ENCODE measurements at places on chromosomes 1 and 21.

DNA sequence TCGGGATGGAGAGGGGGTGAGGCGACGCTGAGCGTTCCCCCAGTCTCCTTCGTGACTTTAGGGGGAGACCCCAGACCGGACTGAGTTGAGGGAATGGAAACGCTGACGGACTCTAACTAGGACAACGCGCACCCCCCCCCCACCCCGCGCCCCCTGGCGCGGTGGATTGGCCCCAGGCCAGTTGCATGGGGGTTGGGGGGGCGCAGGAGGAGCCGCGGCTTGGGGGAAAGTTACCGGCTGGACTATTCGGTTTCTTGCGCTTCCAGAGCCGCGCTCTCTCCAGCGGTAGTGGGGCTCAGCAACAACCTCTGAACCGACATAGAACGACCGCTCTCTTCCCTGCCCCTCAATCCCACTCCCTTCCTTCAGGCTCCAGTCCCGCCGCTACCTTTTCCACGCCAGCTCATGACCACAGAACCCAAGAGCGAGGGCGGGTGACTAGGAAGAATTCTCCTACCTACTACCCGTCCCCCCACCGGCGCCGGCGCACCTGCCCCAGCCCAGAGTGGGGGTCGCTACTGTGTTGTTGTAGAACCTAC is 694 bp downstream of the ZBTB7B start:
- DNase-seq = peak; percentile 21

GRCh38 chr1:82032068-82032467 is 231.3 kb downstream of the ADGRL2 start:
- DNase-seq = no peak

GRCh38 chr1:20265250-20265649 is 25.4 kb upstream of the VWA5B1 start:
- DNase-seq = no peak

- peak; percentile 75 for DNase-seq
Measured at GRCh38 chr1:220879509-220880361, 492 bp downstream of the HLX start.

DNA sequence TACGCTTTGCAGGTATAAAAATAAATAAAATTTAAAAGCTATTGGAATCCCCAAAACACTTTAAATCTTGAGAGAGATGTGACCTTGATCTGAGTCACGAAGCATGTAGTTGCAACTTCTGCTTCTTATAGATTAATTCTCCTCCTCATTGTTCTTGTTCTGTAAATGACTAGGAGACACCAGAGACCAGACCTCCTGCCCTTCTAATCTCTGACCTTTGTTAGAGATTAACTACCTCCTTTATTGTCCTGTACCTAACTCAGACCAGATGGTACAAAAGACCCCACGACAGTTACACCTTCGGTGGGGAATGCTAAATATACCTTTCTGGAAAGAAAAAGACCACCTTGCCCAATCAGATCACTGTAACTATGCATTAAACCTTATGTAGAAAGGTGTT is 76.9 kb upstream of the NEK2 start:
- DNase-seq = no peak

GRCh38 chr1:188194916-188195315 is 1366.2 kb downstream of the PLA2G4A start:
- DNase-seq = no peak

DNA sequence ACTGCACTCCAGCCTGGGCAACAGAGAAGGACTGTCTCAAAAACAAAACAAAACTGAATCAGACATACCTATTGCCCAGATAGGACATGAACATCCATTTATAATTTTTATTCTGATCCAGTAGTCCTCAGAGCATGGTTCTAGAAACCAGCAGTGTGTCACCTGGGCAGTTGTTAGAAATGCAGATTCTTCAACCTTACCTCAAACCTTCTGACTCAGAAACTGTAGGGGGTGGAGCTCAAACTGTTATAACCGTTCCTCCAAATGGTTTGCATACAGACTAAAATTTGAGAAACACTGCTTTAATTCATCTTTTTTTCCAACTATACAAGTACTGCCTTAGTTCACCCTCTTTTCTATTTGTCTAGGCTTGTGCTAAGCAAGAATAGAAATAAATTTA is 6.0 kb downstream of the NASP start:
- DNase-seq = no peak

DNA sequence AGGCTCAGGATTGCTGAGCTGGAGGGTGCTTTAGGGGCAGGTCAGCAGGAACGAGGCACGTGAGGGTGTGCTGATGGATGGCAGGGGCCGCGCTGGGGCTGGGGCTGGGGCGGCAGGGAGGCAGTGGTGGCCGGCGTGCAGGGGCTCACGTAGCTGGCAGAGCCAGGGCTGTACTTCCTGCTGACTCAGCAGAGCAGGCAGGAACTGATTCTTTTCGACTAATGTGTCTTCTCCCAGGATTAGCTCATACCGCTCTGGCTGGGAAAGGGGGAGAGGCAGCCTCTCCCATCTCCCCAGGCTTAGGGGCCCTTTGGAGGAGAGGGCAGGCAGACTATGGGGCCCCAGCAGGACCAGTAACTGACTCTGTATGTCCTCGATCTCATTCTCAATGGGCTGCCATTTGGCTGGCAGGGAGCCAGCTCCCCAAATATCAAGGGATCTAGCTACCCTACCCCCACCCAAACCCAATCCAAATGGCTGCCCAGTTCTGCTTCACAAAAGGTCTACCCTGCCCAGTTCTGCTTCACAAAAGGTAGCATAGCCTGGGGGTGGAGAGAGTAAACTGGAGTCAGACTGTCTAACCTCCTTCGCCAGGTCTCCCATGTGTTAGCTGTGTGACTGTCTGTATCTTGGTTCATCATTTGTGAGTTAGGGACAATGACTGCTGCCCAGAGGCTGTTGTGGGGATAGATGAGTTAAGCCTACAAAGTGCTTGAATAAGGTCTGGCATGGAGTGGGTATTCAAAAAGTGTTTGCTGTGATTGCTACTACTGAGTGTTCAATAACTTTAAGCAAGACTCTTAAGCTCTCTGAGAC is 100.1 kb upstream of the SLC2A1 start:
- DNase-seq = peak; percentile 68

DNA sequence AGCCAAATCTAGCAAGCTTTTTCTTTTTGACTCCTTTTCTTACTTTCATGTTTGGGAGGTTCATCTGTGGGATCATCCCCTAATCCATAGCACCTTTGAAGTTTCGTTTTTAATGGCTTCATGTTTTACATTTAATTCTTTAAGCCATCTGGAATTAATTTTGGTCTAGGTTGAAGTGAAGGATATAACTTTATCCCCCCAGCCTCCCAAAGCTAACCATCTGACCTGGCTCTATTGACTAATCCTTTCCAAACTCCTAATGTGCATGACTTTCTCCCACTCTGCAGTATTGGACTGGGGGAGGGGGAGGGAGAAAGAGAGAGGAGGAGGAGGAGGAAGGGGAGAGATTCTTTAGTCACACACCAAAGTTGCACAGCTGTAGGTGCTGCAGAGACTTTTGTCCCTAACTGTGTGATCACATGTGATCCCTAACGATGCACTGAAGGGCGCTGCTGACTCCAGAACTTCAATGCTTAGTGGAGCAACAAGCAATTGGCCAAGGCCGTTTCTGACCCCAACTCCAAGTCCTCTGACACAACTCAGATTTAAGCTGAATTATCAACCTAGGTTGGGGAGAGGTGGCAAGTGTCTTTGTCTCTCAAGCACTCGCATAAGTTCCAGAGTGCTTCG is 191.6 kb downstream of the HUNK start:
- no peak for DNase-seq

DNA sequence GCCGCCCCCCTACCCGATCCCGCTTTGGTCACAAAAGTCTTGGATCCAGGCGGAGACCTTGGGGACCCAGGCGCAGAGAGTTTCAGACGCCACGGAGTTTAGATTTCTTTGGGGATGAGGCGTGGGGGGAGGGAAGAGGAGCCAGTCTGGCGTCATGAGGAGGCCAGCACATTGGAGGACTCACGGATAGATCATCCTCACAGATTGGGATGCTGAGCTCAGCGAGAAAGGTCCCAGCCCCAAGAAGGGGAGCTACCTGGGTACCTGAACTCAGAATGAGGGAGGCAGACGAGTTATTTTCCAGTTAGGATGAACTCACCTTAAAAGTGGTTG is 393 bp downstream of the ELAPOR1 start:
- DNase-seq = peak; percentile 11

DNA sequence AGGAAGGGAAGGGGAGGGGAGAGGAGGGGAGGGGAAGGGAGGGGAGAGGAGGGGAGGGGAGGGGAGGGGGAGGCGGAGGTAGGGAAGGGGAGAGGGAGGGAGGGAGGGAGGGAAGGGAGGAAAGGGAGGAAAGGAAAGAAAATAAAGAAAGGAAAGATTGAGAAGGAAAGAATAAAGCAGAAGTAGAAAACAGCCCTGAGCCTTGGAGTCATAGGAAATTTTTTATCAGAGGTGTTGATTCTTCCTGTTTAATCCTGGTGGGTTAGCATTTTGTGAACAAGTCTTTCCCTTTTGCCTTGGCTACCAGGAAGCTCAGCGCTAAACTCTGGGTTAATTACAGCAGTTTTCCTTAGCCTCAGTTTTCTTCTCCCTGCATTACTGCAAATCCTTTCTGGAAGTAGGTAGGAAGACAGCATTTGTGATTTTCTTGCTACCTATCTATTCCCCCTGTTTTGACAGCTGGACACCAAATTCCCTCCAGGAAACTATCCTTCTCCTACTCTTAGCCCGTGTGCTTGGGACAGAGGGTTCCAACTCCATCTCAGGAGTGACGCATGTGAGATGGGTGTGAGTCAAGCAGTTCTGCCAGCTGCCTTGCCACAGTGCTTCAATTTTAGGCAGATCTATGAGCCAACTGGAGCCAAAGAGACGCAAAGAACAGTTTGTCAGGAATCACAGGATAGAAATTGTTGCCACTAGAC is 26.9 kb downstream of the TOMM20 start:
- DNase-seq = no peak

DNA sequence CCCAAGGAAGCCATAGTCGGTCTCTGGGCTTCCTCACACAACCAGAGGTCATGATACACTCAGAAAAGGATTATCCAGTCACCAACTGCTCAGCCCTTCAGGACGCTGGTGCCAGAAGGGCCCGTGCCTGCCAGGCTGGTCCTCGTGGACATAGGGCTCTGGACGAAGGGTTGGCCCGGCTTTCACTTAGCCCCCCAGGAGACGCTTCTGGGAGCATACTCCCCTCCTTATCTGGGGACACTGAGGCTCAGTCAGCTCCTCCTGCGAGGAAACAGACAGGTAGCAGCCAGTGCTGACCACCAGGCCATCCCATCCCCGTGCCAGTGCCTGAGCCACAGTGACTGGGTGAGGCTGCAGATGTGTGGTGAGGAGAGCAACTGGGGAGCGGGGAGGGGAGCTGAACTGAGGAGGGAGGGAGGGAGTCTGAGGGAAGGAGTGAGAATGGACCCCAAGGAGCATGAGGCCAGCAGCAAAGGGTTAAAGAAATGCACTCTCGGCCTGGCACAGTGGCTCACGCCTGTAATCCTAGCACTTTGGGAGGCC is 17.9 kb upstream of the LAPTM5 start:
- DNase-seq = no peak

GRCh38 chr1:41642922-41643821 is 158.7 kb upstream of the EDN2 start:
- DNase-seq = no peak

DNA sequence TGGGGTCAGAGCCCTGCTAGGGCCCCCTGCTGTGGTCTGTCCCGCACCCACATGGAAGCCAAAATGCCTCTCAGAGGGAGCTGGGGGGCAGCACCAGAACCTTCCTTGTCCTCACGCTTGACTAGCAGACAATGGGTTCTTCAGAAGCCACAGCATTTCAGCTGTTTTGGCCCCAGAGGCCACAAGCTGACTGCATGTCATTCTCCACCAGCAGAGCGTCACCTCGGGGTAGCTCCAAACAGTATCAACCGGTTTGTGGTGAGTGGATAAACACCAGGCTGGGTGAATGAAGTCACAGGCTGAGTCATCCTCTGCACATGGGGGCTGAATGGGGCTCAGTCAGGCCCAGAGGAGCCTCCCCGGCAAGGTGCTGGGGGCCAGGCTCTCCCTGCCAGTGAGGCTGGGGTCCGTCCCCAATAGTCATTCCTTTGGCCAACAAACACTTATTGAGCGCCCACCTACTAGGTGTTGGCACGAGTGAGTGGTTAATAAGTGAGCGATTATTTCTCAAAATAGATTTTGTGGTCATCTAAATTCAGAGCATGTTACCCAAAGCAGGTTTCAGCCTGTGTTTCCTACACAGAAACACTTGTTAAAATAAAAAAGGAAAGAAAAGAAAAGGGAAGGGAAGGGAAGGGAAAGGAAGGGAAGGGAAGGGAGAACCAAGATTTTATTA is 9.1 kb downstream of the OLIG1 start:
- DNase-seq = peak; percentile 43

- peak; percentile 74 for DNase-seq
Measured at GRCh38 chr1:42335809-42336518, 929 bp upstream of the FOXJ3 start.

DNA sequence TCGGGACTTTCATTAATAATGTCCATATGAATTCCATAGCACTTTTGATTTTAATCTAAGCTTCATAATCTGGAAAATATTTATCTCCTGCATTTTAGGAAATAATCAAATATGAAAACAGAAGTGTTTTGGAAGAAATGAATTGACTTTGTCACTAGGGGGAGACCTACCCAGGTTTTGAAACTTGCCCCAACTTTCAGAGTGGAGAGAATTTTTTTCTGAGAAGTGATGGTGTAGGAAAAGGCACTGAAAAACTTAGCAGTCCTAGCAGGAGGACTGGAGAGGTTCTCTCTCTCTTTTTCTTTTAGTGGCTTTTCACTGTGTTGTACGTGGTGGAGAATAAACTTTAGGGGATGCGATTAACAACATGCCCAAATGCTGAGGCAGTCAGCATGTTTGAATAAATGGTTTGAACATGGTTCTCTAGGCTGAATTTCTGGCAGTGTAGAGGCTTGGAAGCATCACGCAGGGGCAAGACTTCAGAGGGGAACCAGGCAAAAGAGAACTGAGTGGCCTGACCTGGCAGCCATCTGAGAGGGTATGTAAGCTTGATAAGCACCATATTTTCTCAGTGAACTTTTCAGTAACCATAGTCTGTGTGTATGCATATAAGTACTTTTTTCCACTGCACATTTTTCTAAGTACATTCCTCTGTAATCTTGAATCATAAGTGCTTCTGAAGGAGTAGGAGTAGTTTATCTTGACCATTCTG is 68.3 kb upstream of the NEK7 start:
- DNase-seq = peak; percentile 72

- peak; percentile 12 for DNase-seq
Measured at GRCh38 chr1:58789322-58789856, 5.5 kb upstream of the JUN start.

GRCh38 chr1:153535242-153536011 is at the start of gene S100A6:
TSS of gene S100A6 (minus strand) at chr1:153535991. CDS start at chr1:153535339, 652 bp downstream.
- DNase-seq = peak; percentile 64

- DNase-seq = peak; percentile 19
Measured at GRCh38 chr1:89087241-89087640, 22.2 kb upstream of the GBP1 start.

- no peak for DNase-seq
Measured at GRCh38 chr1:68185743-68186142, 46.6 kb downstream of the WLS start.

GRCh38 chr1:71276466-71276865 is 195.6 kb upstream of the ZRANB2 start:
- DNase-seq = no peak

GRCh38 chr1:237702161-237702560 is 188.6 kb downstream of the ZP4 start:
- DNase-seq = no peak

GRCh38 chr1:156433602-156434001 is 64.6 kb downstream of the RHBG start:
- DNase-seq = no peak

- no peak for DNase-seq
Measured at GRCh38 chr1:54136963-54137533, 15.8 kb downstream of the CDCP2 start.

Data from EH (cell line).